Esophagus squamous epithelium (tissue), 5 donors: ENCODE measurements at places on chromosomes 11 and 22.

- no peak overlapping the region for H3K27ac ChIP-seq
- no peak for DNase-seq
- H3K36me3 ChIP-seq: no peaks in the 10 kb centered on the region
Measured at GRCh38 chr11:35978183-35978582, 34.3 kb downstream of the LDLRAD3 start.

DNA sequence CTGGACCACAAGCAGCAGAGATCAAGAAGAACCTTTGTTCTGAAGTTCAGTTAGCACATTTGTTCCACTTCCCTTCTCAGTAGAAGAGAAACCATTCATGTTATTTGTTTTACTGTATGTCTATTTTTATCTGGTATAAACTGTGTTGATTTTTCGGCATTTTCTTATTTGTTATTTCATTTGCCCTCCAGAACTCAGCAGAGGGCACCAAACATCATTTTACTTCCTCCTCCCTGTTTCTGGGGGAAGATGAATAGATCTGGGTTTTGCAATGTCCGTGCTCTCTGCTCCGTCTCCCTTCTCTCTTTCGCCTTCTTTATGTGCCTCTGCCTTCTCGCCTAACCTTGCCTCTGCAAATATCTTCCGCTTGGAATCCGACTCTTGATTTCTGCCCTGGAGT lies 366.9 kb downstream of the NTM start:
- no peaks in the 10 kb centered on the region for H3K36me3 ChIP-seq
- no peak overlapping the region for H3K27ac ChIP-seq
- H3K4me3 ChIP-seq: no peak overlapping the region
- H3K4me1 ChIP-seq: no peaks in the 10 kb centered on the region
- no peaks in the 10 kb centered on the region for H3K27me3 ChIP-seq

DNA sequence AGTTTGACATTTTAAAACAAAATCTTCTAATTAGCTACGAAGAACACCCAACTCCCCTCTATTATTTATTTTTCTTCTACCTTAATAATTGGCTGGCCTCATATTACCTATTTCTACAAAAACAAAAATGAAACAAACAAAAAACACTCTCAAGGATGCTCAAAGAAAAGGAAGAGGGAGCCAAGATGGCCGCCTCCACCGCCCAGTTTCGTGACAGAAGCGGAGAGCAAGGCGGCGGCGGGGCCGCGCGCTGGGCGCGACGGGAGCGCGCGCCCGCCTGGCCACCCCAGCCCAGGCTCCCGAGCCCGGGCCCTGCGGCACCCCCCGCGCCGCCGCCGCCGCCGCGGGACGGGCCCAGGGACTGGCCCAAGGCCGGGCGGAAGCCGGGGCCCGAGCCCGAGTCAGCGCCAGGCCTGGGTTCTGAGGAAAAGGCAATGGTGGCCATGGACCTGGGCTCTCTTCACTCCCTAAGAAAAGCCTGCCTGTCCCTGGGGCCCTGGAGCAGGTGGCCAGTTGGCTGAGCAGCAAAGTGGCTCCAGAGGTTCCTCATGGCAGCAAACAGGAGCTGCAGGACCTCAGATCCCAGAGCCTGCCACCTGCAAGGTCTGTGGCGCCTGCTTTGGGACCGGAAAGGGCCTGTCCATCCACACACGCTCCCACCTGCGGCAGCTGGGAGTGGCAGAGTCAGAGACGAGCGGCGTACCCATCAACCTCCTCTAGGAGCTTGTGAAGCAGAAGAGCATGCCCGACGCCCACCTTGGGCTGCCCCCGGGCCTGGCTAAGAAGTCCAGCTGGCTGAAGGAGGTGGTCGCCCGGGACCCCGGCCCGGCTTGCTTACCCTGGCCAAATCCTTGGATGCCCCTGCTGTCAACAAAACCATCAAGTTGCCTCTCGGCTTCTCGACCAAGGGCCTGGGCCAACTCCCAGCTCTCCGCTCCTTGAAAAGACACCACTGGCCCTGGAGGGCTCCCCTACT lies 543.2 kb upstream of the CCDC179 start:
- no peak overlapping the region for H3K4me3 ChIP-seq
- H3K27ac ChIP-seq: no peak overlapping the region
- H3K27me3 ChIP-seq: no peaks in the 10 kb centered on the region
- no peaks in the 10 kb centered on the region for H3K4me1 ChIP-seq
- DNase-seq: no peak

- H3K36me3 ChIP-seq: no peaks in the 10 kb centered on the region
- H3K27me3 ChIP-seq: no peaks in the 10 kb centered on the region
- DNase-seq: no peak
- H3K27ac ChIP-seq: no peak overlapping the region
- H3K4me3 ChIP-seq: no peak overlapping the region
Measured at GRCh38 chr11:11788063-11788710, 53.6 kb upstream of the USP47 start.

DNA sequence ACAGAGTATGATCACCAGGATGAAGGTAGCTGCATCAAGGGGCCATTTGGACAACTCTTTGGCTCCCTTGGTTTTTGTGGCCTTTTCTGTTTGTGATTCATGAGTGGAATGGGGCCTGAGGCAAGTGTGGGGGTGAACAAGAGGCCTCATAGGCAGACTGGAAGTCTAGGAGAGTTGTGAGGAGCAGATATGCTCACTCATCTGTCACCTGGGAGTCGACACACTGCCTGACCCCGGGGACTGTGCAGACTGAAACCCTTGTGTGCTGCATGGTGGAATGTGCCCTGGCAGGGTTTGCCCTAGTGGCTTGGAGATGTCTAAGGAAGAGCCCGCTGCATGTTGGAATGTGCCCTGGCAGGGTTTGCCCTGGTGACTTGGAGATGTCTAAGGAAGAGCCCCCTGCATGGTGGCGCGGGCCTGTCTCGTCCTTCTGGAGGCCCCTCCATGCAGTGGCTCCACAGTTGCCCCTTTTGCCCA lies 60.0 kb downstream of the MED15 start:
- no peaks in the 10 kb centered on the region for H3K27me3 ChIP-seq
- no peak for DNase-seq
- H3K4me1 ChIP-seq: peaks cover 71% of the 10 kb centered on the region
- peaks cover 92% of the 10 kb centered on the region for H3K36me3 ChIP-seq
- H3K4me3 ChIP-seq: no peak overlapping the region

DNA sequence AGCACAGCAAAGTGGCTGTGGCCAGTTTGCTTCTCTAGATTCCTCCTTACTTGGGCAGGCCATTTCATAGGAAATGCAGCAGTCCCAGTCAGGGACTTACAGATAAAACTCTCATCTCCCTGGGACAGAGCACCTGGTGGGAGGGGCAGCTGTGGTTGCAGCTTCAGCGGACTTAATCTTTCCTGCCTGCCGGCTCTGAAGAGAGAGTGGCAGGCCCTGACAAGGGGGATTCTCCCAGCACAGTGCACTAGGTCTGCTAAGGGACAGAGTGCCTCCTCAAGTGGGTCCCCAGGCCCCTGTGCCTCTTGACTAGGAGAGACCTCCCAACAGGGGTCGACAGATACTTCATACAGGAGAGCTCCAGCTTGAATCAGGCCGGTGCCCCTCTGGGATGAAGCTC lies 1649.1 kb downstream of the LRRC4C start:
- DNase-seq: no peak
- no peaks in the 10 kb centered on the region for H3K4me1 ChIP-seq
- no peak overlapping the region for H3K4me3 ChIP-seq
- H3K27ac ChIP-seq: no peak overlapping the region

DNA sequence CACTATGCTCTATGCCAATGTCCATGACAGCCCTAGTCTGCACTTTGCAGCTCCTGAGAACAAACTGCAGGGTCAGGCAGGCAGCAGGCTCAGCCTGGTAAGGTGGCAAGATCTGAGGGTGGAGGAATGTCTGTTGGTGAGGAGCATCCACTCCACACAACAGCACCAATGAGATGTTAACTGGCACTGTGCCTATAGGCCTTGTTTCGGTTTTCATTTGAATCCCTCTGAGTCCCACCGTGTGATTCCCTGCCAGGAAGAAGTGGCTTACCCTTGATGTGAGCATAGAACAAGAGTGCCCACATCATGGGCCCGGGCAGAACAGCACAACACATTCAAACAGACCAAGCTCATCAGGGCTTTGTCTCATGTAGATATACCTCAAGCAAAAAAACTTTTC lies 44.1 kb upstream of the CHRM4 start:
- H3K27me3 ChIP-seq: no peaks in the 10 kb centered on the region
- no peak overlapping the region for H3K27ac ChIP-seq
- H3K4me1 ChIP-seq: no peaks in the 10 kb centered on the region
- no peak overlapping the region for H3K4me3 ChIP-seq
- H3K36me3 ChIP-seq: peaks cover 65% of the 10 kb centered on the region
- no peak for DNase-seq

DNA sequence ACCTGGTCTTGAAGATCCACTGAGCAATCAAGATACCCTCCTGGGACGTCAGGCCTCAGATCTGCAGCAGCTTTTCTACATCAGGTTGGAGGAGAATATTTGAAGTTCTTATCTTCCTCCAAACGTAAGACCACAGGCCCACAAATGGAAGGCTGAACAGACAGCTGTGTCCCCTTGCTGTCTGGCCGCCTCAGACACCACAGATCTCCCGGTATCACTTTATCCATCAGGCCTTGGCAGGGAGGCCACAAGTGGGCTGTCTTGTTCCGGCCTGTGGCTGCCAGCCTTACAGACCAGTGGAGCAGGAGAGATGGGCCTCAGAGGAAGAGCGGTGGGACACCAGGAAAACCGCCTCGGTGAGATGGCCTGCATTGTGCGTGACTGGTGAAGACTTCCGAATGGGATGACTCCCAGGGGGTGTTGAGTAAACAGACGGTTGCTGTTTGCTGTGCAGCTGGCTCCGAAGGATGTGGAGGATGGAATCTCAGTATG lies 15.9 kb downstream of the UBASH3B start:
- H3K4me1 ChIP-seq: no peaks in the 10 kb centered on the region
- no peak overlapping the region for H3K4me3 ChIP-seq
- H3K27me3 ChIP-seq: no peaks in the 10 kb centered on the region
- no peaks in the 10 kb centered on the region for H3K36me3 ChIP-seq

- H3K27me3 ChIP-seq: no peaks in the 10 kb centered on the region
- H3K4me1 ChIP-seq: no peaks in the 10 kb centered on the region
- no peak overlapping the region for H3K27ac ChIP-seq
- H3K36me3 ChIP-seq: no peaks in the 10 kb centered on the region
Measured at GRCh38 chr11:40328890-40329614, 1130.4 kb downstream of the LRRC4C start.

- peaks cover 8% of the 10 kb centered on the region for H3K27me3 ChIP-seq
- no peaks in the 10 kb centered on the region for H3K36me3 ChIP-seq
- no peak for DNase-seq
- no peak overlapping the region for H3K27ac ChIP-seq
Measured at GRCh38 chr11:45662096-45662664, 3.2 kb downstream of the CHST1 start.

DNA sequence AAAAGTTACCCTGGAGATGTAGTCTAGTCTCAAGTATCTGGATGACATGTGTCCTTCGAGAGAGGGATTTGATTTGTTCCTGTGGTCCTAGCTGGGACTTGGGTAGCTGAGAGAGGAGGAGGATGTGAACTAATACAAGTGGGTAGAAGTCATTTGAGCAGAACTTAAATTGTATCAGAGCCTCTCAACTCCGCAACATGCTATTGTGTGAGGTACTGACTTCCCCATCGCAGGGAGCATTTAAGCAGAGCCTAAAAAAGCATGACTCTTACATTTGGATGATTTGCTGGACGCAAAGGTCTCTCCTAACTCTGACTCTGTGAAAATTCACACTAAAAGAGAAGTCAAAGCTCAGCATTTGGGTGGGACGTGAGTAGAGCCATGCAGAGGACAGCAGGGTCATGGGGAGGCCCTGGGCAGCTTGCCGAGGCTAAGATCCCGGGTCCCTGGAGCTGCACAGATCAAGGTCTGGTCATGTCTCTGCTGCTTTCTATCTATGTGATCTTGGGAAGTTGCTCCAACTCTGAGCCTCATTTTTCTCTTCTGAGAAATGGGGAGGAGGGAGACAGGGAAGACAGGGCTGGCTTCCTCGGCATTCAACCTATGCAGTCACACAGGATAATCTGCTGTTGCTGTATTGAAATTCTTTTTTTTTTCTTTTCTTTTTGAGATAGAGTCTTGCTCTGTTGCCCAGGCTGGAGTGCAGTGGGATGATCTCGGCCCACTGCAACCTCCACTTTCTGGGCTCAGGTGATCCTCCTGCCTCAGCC lies 44.9 kb downstream of the CD82 start:
- H3K27ac ChIP-seq: no peak overlapping the region
- peaks cover 35% of the 10 kb centered on the region for H3K4me1 ChIP-seq
- H3K27me3 ChIP-seq: no peaks in the 10 kb centered on the region
- no peak overlapping the region for H3K4me3 ChIP-seq
- peaks cover 95% of the 10 kb centered on the region for H3K36me3 ChIP-seq
- DNase-seq: no peak

DNA sequence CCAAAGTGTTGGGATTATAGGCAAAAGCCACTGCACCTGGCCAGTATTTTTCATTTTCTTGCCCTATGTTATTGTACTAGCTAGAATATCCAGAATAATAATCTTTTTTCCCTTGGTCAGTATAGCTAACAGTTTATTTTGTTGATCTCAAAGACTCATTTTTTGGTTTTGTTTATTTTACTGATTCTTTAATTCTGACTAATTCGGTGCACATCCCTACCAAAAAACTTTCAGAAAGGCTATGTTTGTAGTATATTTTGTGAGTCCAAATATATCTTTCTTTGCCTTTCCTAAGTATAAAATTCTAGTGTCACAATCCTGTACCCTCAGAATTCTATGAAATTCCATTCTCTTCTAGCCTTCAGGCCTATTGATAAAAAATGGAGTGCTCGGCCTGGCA lies 84.3 kb downstream of the PHF21A start:
- no peaks in the 10 kb centered on the region for H3K36me3 ChIP-seq
- no peaks in the 10 kb centered on the region for H3K27me3 ChIP-seq
- no peak overlapping the region for H3K27ac ChIP-seq
- no peak overlapping the region for H3K4me3 ChIP-seq
- H3K4me1 ChIP-seq: peaks cover 21% of the 10 kb centered on the region

GRCh38 chr11:38460896-38461295 lies 1862.9 kb upstream of the RAG2 start:
- DNase-seq: no peak
- no peaks in the 10 kb centered on the region for H3K36me3 ChIP-seq
- no peak overlapping the region for H3K27ac ChIP-seq
- no peaks in the 10 kb centered on the region for H3K4me1 ChIP-seq
- H3K27me3 ChIP-seq: no peaks in the 10 kb centered on the region
- H3K4me3 ChIP-seq: no peak overlapping the region

DNA sequence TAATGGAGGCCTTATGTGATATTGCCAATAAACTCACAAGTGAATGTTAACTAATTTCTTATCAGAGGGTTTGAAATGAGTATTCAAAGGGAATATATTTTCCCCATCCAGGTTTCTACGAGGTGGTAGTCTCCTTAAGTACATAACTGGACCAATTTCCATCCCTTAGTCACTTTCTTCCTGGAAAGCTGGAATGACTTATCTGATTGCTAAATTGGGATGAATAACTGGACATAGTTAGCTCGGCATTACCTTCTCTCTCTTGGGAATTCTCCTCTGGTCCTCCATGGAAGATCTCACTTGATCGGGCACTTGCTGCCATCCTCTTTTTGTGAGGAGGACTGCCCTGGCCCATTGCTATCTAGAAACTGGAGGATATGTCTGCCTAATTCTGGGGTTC lies 109.1 kb downstream of the TRPC6 start:
- no peaks in the 10 kb centered on the region for H3K36me3 ChIP-seq
- peaks cover 3% of the 10 kb centered on the region for H3K4me1 ChIP-seq
- no peaks in the 10 kb centered on the region for H3K27me3 ChIP-seq
- H3K27ac ChIP-seq: no peak overlapping the region

GRCh38 chr11:58640386-58641023 lies 18.0 kb downstream of the CNTF start:
- DNase-seq: no peak
- H3K27me3 ChIP-seq: no peaks in the 10 kb centered on the region
- no peaks in the 10 kb centered on the region for H3K36me3 ChIP-seq
- no peak overlapping the region for H3K4me3 ChIP-seq
- H3K4me1 ChIP-seq: no peaks in the 10 kb centered on the region
